ENCODE measurements at places on chromosomes 3 and 15.

GRCh38 chr15:66981771-66982170 lies 83.6 kb upstream of the SMAD3 start:
- DNase-seq: no peak

DNA sequence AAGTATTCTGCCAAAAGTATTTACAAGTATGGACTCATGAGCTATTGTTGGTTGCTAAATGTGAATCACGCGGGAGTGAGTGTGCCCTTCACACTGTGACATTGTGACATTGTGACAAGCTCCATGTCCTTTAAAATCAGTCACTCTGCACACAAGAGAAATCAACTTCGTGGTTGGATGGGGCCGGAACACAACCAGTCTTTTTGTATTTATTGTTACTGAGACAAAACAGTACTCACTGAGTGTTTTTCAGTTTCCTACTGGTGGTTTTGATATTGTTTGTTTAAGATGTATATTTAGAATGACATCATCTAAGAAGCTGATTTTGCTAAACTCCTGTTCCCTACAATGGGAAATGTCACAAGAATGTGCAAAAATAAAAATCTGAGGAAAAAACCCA lies 30.3 kb downstream of the SYNM start:
- DNase-seq: no peak

DNA sequence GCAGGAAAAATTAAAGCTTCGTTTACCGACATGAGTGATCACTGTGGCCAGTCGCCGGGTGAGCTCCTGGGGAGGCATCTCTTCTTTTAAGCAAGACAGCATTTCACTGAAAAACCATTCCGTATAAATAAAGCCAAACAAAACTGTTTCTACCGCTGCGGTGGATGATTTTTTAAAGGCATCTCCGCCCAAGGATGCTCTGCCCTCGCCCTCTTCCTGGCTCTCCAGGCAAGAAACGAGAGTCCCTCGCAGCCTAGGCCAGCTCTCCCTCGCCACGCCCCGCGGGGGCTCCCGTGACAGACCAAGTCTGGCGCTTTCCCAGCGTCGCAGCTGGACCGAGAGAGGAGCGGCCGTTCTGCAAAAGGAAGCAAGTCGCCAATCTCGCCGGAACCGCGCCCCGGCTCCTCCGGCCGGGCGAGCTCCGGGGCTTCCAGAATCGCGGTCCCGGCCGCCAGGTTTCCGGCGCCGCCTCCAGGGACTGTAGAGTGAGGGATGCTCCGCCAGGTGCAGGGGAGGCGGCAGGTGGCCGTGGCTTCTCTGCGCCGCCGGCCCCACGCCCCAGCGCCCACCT lies 458 bp downstream of the MCF2L2 start:
- DNase-seq: peak; percentile 86

GRCh38 chr15:77179541-77179998 lies 108.7 kb upstream of the TSPAN3 start:
- no peak for DNase-seq

GRCh38 chr15:73944161-73945129 lies 18.2 kb downstream of the LOXL1 start:
- DNase-seq: peak; percentile 37

- DNase-seq: no peak
These were observed 69.6 kb downstream of the LMCD1 start for GRCh38 chr3:8571256-8571655.

- no peak for DNase-seq
These were observed 28.3 kb upstream of the KIF23 start for GRCh38 chr15:69385831-69386230.

- DNase-seq: no peak
These were observed 192.9 kb upstream of the EIF1B start for GRCh38 chr3:40116478-40117177.

- no peak for DNase-seq
These were observed 11.5 kb downstream of the ETFA start for GRCh38 chr15:76299786-76300185.

DNA sequence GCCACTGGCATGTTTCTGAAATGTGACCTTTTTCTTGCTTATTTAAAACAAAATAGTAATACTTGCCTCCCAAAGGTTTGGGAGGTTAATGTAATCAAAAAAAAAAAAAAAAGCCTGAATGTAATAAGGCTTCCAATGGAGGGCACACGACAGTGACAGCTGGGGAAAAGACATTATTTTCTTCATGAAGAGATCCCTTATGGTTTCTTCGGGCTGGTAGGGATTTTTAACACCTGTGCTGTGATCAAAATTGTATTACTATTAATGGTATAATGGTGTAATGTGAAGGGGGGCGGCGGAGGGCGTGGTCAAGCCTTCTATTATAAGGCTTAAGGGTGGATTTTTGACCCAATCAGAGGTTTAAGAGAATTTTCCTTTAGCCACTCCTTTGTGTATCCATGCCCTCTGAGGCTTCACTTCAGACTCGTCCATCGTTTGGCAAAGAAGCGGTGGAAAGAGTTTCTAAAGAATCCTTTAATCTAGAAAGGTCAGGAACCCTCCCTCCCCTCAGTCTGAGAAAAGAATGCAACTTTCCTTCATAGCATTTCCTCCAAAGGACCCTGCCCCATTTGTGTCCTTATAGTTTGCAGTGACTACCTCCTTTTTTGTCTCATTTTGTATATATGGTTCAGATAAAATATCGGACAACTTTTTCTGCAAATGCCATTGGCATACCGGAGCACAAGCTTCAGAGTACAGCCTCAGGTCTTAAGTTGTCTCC lies 89.5 kb upstream of the CHD2 start:
- DNase-seq: peak; percentile 86

- DNase-seq: no peak
These were observed 633.9 kb upstream of the TGFBR2 start for GRCh38 chr3:29972320-29972993.

- DNase-seq: no peak
These were observed 323.5 kb downstream of the VPS13C start for GRCh38 chr15:61736790-61737189.

Measured in left ventricle myocardium superior (tissue), 1 donor.